ENCODE measurements at places on chromosomes 1 and 21. TPM values are rescaled to one million over a fixed set of nuclear protein-coding genes. Genes with fewer than 3 reads are reported as not detected.
A peak's percentile ranks its signal among the peaks of the same experiment; 100 is the strongest.

The CAPN8 gene
- 1.6 TPM for total RNA-seq

The ESPN gene
- 0.58 TPM for total RNA-seq

- DNase-seq, result no peak
Observed at GRCh38 chr21:39604951-39605350, 7.8 kb upstream of the B3GALT5 start.

GRCh38 chr1:20185834-20186782, at the start of the genes PLA2G2C and UBXN10:
TSS of gene PLA2G2C (minus strand) at chr1:20186518. CDS start at chr1:20177363, 9,155 bp downstream.
TSS of gene UBXN10 (plus strand) at chr1:20186096. CDS start at chr1:20190562, 4,466 bp downstream.
- DNase-seq, result no peak

The RPE65 gene
- 9.9 TPM for total RNA-seq

The OR10Z1 gene
- total RNA-seq, result not detected

DNA sequence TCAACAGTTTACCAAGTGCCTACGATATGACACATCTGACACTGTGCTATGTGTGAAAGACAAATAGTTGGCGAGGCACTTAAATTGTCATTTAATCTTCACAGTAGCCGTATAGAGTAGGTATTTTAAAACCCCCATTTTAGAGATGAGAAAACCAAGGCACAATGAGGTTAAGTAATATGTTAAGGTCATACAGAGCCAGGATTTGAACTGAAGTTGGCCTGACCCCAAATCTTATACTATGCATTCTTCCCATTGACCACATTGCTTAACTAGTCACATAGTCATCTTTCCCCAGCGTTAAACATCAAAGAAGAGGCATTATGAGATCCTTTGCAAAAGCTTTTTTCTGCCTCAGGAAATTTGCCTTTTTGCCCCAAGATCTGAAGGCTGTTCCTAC, 3.9 kb downstream of the INKA2 start:
- no peak for DNase-seq

GRCh38 chr1:110207831-110208230, 2.3 kb upstream of the KCNC4 start:
- DNase-seq, result no peak

The TMPRSS2 gene
- 27.1 TPM for total RNA-seq

DNA sequence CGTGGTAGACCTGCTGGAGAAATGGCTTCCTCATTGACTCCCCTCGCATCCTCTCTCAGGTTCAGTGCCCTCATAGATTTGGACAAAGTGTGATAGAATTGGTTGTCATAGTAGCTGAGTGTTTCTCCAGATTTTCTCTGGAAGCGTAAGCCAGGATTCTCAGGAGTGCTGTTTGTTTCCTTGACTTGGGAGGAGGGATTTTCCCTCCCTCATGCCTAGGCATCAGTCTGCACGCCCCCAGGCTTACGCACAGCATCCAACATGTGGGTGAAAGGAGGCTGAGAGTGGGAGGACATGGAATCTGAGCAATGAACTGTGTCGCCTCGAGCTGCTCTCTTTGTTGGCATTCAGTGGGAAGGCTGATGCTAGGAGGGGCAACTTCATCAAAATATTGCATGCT, 503.5 kb downstream of the LTN1 start:
- DNase-seq, result no peak

DNA sequence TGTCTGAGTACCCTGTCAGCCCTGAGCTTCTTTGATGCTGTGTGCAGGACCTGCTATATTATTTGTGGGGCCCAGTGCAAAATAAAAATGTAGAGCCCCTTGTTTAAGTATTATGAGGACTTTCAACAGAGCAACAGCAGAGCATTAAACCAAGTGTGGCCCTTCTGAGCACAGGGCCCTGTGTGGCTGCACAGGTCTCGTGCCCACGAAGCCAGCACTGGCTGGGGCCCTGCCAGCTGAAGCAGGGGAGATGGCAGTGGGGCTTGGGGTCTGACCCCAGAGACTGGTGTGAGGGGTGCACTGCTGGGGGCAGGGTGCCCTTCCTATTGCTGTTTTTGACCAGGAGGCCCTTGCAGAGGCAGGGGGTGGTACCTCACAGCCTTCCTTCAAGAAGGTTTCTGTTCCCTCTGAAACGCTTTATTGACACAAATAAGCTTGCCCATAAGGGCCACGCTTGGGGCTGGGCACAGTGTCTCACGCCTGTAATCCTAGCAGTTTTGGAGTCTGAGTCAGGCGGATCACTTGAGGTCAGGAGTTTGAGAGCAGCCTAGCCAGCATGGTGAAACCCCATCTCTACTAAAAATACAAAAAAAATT, 2.2 kb upstream of the SEMA4A start:
- no peak for DNase-seq

The AMPD1 gene
- total RNA-seq, result 1.9 TPM

The BRINP3 gene
- total RNA-seq, result 10.8 TPM

DNA sequence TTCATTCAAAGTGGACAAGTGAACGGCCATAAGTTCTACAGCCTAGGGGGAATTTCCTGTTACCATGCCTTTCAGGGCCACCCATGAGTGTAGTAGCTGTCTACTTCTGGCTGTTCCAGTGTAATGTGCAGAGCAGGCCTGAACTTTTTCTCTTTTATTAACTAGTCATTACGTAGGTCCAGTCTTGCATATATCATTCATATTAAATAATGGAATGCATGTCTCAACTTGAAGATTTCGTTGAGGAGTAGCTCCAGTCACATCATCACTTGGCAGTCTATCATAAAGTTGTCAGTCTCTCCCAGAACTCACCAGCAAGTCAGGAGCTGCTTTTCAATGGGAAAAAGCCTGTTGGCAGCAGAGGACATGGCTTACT, 12.0 kb upstream of the GIPC2 start:
- DNase-seq, result no peak

DNA sequence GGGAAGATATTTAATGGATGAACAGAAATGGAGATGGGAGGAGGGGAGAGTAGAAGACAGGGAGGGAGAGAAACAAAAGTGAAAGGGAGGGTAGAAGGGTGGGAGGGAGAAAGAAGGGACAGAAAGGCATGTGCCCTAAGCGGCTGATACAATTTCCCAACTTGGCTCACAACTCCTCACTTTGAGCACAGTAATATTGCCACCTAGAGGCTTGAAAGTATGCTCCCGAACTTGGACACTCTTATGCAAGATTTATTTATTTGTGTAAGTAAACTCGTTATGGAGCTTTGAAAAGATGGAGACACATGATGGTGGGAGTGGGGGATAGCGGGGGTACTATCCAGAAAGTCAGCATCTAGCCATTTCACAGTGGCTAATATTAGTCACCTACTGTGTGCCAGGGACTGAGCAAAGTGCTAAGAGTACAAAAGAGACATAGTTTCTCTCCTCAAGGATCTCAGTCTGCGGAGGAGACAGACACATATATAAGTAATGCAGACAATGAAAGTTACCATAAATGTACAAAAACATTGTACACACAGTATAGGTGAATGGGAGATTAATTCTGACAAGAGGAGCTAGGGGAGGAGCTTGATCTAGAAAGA, 189.7 kb downstream of the SEC16B start:
- DNase-seq, result peak; percentile 32

- DNase-seq, result no peak
Observed at GRCh38 chr1:184664661-184665060, 90.0 kb downstream of the EDEM3 start.

DNA sequence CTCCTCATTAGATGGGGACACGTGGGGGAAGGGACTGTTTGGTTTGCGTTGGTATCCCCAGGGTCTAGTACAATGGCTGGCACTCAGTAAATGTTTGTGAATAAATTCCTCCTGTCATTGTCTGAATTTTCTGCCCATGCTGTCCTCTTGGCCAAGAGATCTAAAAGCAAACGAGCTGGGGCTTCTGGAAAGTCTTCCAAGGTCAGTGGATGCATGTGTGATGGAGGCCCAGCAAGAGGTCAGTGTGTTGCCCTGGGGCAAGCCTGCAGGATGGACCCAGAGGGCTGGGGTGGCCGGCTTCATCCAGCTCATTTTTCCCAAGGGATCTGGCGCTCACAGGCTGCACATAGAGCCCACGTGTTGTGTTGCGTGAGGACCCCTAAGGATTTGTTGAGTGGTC, 30.0 kb upstream of the JUN start:
- no peak for DNase-seq

DNA sequence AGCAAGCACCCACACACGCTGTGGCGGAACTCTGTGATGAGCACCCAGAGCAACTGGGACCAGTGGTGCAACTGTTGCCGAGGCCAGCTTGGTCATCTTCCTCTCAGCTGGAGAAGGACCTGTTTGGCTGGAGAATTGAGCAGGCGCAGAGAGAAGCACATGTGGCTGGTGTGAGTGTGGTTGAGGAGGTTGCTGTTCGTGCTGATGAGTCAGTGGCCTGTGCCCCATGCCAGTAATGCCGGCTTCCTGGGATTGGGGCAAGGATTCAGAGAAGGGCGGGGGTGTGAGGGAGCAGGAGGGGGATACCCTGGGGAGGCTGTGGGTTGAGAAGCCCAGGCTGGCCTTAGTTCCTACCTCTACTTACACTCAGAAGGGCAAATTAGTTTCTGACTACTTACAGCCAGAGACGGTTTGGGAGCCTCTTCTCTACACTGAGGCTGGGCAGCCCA, 57.5 kb upstream of the EPS8L3 start:
- no peak for DNase-seq

The IL6R gene
- 8.1 TPM for total RNA-seq

The DUSP23 gene
- 9.6 TPM for total RNA-seq

- DNase-seq, result no peak
Observed at GRCh38 chr1:220164116-220164515, 70.2 kb downstream of the IARS2 start.

- DNase-seq, result no peak
Observed at GRCh38 chr1:91817211-91817905, 68.6 kb downstream of the TGFBR3 start.

The SPRR5 gene
- not detected for total RNA-seq

GRCh38 chr1:171788696-171789095, 7.2 kb downstream of the METTL13 start:
- no peak for DNase-seq

The HTR6 gene
- total RNA-seq, result not detected

DNA sequence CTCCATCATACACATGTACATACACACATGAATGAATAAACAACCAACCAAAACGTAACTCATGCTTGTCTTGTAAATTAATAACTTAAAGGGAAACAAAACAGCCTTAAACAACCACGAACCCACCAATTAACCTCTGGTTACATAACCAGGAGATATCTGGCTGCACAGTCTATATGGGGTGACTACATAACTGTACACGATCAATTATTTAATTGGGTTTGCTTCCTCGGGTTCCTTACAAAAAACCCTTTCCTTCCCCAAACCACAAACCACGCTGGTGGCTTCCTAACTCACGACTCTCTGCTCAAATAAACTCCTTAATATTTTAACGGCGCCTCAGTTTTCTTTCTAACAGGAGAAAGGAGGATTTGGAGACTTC, 744 bp downstream of the ZNF670 start:
- no peak for DNase-seq

- no peak for DNase-seq
Observed at GRCh38 chr1:61081686-61082310, 563 bp upstream of the NFIA start.

DNA sequence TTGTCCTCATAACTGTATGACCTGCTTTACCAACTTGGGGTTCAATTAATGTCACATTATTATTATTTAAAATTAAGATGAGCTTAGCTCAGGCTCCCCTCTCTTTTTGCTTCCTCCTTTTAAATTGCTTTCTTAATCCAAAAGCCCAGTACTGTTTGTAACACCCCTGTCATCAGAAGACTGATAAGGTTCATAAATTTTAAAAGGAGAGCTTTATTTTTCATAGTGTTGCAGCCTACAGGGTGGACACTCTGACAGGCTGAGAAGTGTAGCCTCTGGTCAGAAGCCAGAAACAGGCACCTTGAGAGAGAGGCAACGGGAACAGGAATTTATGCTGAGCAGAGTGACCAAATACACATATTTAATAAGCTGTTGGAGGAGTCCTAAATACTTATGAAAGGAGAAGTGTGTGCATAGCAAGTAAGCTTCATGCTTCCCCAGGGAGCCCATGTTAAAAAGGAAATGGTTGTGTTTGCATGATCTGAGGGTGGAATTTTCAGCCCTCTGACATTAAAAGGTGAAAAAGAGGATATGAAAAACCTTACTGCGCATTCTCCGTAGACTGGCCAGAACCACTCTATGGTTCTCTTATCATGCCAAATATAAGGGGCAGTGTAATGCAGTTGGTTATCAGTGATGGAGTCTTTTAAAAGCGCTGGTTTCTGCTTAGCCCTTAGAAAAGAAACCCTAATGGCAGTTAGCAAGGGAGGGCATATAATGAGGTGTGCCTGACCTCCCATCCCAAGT, 30.5 kb upstream of the FGGY start:
- DNase-seq, result no peak

The ATF6 gene
- 39.4 TPM for total RNA-seq

DNA sequence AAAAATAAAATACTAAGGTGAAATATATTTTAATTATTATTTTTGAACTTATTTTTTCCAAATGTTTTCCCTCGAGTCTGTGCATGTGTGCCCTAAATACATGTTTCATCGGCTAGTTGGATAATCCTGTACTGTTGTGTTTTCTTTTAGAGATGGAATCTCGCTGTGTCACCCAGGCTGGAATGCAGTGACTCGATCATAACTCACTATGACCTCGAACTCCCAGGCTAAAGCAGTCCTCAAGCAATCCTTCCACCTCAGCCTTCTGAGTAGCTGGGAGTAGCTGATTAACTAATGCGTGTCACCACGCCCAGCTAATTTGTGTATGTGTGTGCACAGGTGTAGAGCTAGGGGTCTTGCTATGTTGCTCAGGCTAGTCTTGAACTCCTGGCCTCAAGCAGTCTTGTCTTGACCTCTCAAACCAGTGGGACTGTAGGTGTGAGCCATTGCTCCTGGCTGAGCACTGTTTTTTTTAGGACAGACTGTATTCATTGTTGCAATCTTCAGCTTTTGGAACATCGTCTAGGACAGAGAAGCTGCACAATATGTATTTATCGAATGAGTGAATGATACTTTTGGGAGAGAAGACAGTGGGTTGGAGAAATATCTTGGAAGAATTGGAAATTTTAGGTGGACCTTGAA, 4.8 kb upstream of the TMCO1 start:
- DNase-seq, result no peak

- no peak for DNase-seq
Observed at GRCh38 chr1:247317702-247318101, 14.0 kb downstream of the ZNF496 start.

The AMY1C gene
- not detected for total RNA-seq

The PRR9 gene
- not detected for total RNA-seq

DNA sequence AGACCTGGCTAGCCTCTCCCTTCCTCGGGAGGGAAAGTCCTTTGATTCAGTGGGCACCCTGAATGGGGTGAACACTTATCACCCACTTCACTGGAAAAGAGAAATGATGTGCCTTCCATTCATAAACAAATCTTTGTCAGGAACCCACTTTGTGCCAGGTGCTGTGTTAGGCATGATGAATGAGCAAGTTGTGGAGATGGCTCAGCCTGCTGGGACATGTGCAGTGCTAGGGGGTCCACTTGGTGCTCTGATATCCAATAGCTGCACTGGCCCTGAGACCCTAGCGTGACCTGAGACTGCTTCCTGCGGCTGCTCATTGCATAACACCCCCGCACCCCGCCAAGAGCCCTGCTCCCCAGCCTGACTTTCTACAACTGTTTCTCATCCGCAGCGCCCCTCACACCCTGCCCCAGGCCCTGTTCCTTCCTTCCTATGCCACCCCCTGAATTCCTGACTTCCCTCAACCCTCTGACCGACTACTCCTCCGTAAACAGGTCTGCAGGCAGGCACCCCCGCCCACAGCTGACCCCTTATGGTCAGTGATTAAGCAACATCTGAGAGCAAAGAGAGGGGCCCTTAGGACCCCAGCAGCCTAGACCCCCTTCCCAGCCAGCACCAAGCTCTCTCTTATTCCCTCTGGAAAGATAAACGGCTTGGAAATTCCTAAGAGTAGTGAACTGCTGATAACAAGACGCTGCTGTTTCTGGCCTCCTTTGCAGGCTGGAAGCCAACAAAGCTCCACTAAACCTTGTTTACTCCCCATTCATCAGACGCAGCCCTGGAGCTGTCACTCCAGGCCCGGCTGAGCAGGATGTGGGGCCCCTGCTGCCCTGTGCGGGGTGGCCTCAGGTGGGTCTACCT, 12.9 kb downstream of the CSRP1 start:
- no peak for DNase-seq

Data from urinary bladder (tissue), 4 donors.